Activated naive CD4-positive, alpha-beta T cell treated with anti-CD3 and anti-CD28 coated beads, Interleukin-2, amount 50 U/mL, for 72 hours (primary cell): ENCODE measurements at places on chromosomes 6 and 20. TPM values are rescaled to one million over a fixed set of nuclear protein-coding genes. Genes with fewer than 3 reads are reported as not detected.

- DNase-seq: no peak
Measured at GRCh38 chr20:50213531-50214106, 23.0 kb downstream of the CEBPB start.

- no peak for DNase-seq
Measured at GRCh38 chr20:2236256-2236655, 59.5 kb upstream of the TGM3 start.

GRCh38 chr20:56439771-56440291 lies 27.8 kb downstream of the CASS4 start:
- no peak for DNase-seq

GRCh38 chr6:71279321-71279720 lies 9.3 kb upstream of the OGFRL1 start:
- DNase-seq: no peak

- DNase-seq: no peak
Measured at GRCh38 chr6:21039926-21040325, 505.7 kb downstream of the CDKAL1 start.

DNA sequence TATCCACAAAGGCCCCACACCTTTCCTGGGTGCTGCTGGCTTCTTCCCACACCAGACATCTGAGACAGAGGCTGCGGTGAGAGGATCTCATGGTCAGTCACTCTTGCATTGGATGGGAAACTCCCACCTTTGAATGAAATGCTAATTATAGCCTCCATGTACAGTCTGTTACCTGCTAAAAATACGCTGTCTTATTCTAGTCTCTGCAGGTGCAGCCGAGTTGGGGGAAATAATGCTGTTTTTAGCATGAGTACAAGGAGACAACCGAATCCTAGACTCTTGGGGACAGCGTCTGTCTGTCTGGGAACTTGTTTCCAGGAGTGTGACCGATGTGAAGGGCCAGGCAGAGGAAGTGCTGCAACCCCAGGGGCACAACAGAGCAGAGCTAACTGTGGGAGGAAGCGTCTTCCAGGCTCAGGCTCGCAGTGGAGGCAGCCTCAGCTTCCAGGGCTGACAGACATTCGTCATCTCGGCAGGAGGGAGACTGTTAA lies 286.2 kb downstream of the PREX1 start:
- DNase-seq: no peak

- DNase-seq: no peak
Measured at GRCh38 chr20:62056975-62057374, 8.7 kb downstream of the TAF4 start.

GRCh38 chr6:19279273-19279684 lies 557.9 kb upstream of the ID4 start:
- no peak for DNase-seq

DNA sequence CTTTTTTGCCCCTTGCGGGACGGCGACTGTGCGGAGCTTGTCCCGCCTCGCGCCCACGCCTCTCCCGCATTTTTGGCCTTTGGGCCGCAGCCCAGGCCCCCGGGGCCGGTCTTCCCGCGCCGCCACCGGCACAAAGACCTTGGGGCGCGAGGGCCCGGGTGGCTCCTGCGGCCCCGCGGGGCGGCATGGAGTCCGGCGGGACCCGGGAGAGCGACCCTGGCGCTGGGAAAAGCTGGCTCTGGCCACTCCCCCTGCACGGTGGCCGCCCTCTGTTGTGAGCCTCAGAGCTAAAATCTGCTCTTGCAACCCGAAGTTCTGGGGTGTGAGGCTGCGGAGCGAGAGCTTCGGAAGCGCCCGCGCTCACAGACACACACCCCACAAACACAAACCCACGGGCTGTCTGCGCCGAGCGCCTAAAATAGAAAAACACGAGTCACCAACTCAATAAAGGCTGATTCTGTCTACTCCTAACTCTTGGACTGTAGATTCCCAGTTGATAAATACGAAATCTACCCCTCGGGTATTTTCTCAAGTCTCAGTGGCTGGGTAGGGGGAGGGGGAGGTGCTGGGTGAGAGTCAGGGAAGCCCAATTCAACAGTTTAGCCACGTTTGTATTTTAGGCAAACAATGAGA lies 496 bp upstream of the BEND3 start:
- DNase-seq: peak; percentile 55

DNA sequence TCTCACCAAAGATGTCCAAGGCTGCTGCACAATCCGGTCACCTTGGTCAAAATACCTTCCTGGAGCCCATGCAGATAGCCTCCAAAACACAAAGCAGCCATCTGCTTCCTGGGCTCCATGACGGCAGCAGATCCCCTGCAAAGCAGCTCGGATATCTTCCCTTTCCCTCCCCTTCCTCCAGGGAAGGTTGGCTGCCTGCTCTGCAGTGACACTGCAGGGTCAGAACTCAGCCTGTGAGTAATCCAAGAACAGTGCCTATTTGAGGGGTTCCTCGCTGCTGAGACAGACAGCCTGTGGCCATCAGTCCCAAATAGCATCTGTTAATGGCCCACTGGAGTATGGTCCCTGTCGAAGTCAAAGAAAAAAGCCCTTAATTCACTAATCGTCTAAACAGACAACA lies 270.8 kb downstream of the PREX1 start:
- DNase-seq: no peak

DNA sequence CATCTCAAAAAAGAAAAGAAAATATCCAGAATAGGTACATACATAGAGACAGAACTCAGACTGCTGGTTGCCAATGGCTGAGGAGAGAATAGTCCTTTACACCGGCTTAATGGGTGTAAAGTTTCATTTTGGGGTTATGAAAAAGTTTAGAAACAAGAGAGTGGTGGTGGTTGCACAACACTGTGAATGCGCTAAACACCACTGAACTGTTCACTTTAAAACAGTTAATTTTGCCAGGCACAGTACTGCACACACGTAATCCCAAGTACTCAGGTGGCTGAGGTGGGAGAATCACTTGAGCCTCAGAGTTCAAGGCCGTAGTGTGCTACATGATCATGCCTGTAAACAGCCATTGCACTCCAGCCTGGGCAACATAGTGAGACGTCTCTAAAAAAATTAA lies 7.6 kb downstream of the ILRUN start:
- DNase-seq: no peak

GRCh38 chr6:81838724-81839426 lies 86.4 kb upstream of the TENT5A start:
- no peak for DNase-seq

DNA sequence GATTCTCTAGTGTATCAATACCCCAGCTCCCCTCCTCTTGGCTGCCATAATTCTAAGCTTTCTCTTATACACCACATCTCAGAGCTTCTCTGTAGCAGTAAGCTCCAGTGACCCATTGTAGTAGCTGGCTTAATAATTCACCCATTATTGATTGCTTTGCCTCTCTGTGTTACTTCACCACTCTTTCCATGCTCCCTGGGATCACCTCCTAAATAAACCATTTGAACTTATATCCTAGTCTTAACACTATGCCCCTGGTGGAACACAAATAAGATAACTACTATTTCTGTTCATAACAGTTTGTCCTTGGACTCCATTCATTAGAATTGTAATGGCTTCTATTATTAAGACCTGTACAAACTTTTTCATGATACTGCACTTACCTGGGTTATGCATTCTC lies 758.9 kb downstream of the KIF16B start:
- DNase-seq: no peak

GRCh38 chr6:4510317-4510716 lies 265.9 kb upstream of the CDYL start:
- no peak for DNase-seq

The NKX2-4 gene
- total RNA-seq: not detected

The WASF1 gene
- 3.9 TPM for total RNA-seq

The CCDC167 gene
- total RNA-seq: 68.6 TPM

The BCAS1 gene
- total RNA-seq: not detected

The TMEM74B gene
- total RNA-seq: 8.3 TPM

The PI16 gene
- total RNA-seq: 0.30 TPM

The PHACTR3 gene
- total RNA-seq: not detected

The RIMS4 gene
- total RNA-seq: 0.18 TPM

The PROKR2 gene
- not detected for total RNA-seq

The CALHM5 gene
- not detected for total RNA-seq

The TTK gene
- total RNA-seq: 32.6 TPM
